ENCODE measurements at places on chromosomes 3 and 15.

DNA sequence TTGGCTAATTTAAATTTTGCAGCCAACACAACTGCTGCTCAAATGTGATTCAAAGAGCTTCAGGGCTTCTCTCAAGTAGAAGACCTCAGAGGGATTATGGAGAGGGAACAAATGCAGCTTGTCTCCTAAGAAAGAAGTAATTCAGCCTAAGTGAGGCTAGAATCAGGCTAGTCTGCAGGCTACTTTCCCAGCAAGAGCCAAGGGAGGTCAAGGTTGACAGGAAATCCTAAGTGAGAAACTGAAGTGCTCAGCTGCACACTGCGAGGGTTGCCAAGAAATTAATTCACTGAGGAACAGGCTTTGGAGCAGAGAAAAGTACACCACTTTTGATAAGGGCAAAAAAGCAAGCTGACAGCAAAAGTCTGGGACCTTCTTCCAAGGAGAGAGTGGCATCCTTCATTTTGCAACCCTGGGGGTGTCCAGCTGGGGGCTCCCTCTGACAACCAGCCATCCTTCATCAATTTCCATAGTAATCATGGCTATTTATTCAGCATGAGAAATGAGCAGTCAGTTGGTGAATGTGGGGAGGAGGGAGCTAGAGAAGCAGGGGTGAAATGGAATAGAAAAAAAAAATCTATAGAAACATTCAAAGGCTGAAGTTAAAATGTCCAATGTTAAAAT, 646.4 kb upstream of the ADAMTS9 start:
- DNase-seq = no peak

DNA sequence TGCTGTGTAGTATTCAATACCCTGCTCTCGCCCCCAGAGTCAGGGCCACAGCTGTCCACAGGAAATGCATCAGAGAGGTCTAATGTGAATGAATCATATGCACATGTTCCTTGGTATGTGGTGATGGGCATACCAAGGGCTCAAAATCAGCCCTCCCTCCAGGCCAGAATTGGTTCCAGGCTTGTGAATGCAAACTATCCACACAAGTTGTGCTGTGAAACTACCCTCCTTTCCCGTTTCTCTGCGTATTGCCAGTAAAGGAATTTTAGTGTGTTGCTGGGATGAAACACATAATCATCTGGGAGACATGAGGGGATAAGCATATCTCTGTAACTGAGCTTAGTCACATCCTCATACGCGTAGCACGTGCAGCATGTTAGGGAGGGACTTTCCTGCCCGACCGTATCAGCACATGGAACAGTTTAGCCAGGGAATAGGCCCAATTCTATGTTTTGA, 9.2 kb upstream of the MME start:
- no peak for DNase-seq

DNA sequence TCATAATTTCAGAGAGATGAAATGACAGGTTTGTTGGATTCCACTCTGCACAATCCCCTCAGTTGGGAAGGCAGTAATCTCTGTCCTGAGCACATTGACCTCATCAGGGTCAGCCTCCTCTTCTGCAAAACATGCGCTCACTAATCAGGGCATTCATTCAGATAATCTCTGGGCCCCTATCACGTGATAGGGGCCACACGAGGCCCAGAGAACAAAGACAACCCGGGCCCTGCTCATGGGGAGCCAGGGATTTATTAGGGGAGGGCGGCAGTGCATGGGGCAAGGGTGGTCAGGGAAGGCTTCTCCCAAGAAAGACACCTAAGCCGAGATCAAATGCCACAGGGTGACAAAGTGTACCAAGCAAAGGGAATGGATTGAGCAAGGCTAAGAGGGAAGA, 1.1 kb downstream of the TCTA start:
- no peak for DNase-seq

GRCh38 chr3:55894605-55895004, 407.5 kb upstream of the WNT5A start:
- no peak for DNase-seq

DNA sequence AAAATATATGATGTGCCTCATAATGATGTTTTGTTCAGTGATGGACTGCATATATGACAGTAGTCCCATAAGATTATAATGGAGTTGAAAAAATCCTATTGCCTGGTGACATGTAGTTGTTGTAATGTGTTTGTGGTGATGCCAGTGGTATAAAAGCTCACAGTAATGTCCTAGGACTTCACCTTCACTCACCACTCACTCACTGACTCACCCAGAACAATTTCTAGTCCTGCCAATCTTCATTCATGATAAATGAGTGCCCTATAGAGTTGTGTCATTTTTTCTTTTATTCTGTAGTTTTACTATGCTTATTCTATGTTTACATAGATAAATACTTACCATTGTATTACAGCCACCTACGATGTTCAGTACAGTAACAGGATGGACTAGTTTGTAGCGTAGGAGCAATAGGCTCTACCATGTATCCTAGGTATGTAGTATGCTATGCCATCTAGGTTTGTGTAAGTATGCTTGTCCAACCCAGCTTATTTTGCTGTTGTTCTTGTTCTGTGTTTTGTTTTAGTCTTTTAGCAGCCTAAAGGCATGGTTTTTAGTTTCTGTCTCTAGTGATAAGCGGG, 88.5 kb upstream of the LRRFIP2 start:
- no peak for DNase-seq

GRCh38 chr3:190786898-190787297, 75.6 kb downstream of the GMNC start:
- no peak for DNase-seq

GRCh38 chr15:98647026-98647773, 1.1 kb upstream of the IGF1R start:
- peak; percentile 49 for DNase-seq

DNA sequence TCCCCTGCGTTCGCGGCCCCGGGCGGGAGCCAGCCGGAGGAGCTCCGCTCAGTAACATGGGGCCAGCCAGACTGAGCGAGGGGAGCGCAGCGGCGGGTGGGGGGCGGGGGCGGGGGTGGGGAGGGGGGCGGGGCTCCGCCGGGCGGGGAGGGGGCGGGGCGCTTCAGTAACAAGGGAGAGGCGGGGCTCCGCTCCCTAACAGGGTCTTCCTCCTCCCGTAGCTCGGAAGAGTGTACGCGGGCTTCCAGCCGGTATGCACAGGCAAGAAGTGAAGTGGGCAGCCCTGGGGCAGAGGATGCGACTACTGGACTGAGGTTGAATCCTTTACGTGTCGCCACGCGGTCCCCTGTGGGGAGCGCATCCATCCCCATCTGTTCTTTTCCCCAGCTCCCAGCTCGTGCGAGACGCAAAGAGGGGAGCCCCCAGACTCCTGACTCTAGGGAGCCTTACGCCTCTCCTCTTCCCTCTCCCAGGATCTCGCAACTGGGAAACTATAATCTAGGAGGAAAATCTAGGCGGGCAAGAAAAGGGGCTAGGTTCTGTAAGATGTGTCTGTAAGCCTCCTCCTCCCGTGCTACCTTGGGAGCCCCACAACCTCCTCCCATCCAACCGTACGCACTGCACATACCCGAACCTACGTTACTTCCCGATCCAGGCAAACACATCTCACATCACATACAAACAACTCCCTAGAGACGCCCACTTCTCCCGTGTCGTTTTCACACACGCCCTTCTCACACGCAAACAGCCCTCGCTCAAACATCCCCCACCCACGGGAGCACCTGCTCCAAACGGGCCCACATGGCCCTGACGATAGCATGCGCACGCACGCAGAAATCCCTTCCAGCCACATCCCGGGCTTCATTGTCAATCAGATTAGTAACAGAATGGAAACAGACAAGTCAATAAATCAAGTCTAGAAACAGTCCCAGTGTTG, at the start of gene SHF:
TSS of gene SHF (minus strand) at position 73 of the 937 bp plus-strand sequence. CDS start at position 58, 15 bp downstream.
- peak; percentile 64 for DNase-seq

DNA sequence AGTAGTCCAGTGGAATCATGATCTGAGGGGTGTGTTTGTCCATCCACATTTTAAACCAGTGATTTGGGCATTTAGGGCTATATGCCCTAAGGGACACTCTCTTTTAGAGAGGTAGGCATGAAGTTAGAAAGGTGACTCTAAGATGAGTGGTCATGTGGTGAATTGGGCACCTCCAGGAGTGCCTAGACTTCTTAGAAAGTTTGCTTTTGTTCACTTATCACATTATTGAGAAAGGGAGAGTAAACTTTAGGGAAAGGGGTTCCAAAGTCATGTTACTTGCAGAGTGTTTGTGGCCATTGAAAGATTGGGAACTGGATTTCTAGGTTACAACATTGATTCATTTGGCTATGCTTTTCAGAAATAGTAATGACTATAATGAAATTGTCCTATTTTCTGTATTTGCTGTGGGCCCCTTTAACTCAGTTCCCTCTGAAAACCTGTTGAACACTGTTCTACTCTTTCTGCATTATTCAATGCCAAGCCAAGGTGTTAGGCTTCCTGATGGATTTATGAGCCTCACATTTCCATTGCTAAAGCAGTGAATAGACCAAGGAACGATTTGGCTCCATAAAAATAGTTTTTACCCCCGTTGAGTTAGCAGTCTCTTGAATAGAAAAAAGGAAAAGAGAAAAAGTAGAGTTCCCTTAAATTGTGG, 169.3 kb downstream of the PTPRG start:
- DNase-seq = no peak

- peak; percentile 28 for DNase-seq
These were observed 919 bp downstream of the IDH2 start for GRCh38 chr15:90101130-90101968.

DNA sequence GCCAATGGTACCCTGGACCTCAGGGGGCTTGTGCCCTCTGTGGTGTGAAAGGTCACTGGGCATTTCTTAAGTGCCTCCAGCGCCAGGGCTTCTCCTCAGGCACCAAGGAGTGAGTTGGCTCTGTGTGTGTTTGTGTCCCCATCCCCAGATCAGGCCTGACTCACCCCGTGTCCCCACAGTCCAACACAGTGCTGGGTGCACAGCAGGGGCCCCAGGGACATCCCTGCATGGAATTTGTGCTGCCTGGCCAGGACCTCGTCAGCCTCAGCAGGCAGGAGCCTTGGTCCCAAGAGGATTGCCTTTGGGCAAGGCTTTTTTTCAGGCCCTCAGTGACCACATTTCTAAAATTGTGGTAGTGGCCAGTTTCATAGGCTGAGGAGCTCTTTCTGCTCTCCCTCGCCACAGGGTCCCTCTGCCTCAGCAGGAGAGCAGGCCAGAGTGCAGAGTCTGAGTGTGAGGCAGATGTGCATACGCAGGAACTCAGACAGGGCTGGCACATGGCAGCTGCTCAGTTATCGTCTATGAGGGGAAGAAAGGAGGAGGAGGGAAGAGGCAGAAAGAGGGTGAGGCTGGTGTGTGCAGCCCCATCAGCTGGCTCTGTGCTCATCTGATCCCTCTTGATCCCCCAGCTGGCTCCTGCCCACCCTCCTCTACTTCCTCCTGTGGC, 215.6 kb downstream of the RPLP1 start:
- no peak for DNase-seq

DNA sequence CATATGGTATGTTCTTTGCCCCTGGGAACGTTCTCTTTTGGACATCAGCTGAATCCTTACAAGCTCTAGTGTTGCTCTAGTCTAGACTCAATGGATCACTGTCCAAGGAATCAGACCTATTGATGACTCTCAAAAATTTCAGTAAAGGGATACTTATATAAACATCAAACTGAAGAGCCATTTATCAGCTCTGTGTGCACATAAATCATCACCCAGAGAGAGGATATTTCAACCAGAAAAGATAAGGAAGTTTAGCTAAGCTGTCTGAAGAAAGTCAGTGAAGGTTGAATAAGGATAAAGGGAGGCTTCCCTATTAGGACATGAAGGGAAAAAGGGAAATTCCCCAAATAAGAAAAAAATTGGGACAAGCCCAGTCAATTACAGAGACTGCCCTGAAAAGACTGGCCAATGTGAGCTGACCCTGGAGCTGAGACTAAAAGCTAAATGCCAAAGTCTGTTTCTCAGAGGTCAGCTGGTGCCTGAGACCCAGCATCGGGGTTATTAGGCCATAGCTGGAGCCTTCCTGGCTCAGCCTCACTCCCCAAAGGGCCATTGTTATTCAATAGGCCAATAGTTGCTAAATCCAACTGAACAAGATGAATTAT, 424.1 kb upstream of the THBS1 start:
- no peak for DNase-seq
